ENCODE measurements at places on chromosomes 4 and X.
A peak's percentile ranks its signal among the peaks of the same experiment; 100 is the strongest.

DNA sequence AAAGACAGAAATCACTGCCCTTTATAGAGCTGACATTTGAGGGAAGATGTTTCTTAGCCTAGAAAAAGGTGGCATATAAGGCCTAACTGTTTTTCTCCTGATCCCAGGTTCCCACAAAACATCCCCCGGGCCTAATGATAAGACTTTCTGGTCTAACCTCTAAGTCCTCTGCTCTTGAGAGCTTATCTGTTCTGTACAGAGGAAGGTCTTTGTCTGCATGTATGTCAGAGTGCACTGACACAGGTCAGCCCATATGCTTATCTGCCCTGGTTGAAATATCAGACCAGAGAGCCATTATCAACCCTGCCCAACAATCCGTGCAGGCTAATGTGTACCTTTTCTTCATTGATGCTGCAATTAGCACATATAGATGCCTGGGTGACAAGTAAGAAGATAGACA lies 76.2 kb downstream of the ARHGEF9 start:
- DNase-seq: no peak

GRCh38 chrX:66914080-66914479 lies 275.2 kb upstream of the EDA2R start:
- no peak for DNase-seq

GRCh38 chr4:81896936-81897335 lies 425.2 kb upstream of the RASGEF1B start:
- DNase-seq: peak; percentile 29

- no peak for DNase-seq
Measured at GRCh38 chr4:2045518-2045951, 13.6 kb upstream of the NAT8L start.

DNA sequence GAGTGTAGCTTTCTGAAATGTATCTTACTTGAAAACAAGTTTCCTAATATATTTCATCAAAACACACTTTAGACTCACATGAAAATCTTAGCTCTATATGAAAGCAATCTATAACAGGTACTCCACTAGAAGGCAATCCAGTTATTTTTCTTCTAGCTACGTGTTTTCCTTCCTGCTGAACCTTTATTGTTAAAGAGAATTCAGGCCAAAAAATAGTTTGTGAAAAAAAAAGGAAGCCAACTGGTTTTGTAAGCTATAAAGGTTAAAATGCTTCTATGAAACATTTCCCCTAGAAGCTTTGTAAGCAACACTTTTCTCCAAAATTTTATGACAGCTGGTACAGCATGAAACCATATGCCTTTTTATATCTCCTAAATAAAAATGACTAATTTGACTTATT lies 304.7 kb upstream of the DIAPH2 start:
- no peak for DNase-seq

- no peak for DNase-seq
Measured at GRCh38 chrX:133607419-133608348, 192.4 kb upstream of the GPC4 start.

- DNase-seq: no peak
Measured at GRCh38 chr4:8307121-8307520, 37.6 kb downstream of the HTRA3 start.

GRCh38 chrX:1649621-1650020 lies 34.8 kb downstream of the ASMT start:
- DNase-seq: no peak

DNA sequence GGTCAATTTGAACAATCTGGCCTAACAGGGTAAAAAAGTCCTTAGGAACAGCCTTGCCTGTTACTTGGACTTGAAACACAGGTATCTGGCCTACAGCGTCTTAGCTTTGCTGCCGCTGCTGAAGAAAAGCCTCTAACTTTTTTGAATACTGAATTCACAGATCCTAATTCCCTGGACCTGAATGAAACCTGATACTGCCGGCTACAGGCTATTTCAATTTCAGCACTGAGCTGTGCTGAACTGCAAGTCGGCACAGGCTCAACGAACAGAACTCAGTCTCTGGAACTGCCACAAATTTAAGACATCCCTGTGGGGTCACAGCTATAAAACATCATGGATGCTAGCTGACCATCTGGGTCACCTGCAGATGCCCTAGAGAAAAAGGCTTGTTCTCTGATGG lies 7.2 kb downstream of the NR0B1 start:
- no peak for DNase-seq

DNA sequence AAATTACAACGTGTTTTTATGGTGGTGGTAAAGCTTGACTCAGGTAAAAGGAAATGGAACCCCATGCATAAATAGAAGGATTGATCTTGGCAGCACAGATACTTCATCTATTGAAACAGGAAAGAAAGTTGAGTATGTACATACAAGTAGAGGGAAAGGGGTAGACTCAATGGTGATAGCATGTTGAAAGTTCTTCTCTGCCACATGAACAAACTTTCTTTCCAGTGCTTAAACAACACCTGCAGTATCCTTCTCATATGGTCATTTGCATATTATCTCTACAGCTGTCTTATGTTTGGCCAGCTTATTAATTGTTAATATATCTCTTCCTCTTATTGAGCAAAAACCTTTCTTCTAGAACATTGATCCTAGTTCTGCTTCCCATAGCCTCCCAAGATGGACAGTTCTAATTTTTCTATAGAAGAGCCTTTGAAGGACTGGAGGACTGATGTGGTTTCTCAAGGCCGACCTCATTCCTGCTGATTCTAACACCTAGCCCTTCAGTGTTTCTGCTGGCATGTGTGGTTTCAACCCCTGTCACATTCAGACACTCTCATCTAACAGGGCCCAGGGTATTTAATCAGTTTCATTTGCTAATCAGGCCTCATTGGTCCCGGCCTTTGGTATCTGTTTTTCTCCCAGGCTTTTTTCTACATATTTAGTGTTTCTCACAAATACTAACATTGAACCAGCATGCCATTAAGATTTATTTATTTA lies 108.1 kb upstream of the SPRY1 start:
- DNase-seq: no peak

GRCh38 chrX:153423652-153424051 lies 12.4 kb downstream of the ZFP92 start:
- DNase-seq: no peak

GRCh38 chr4:113881256-113881655 lies 98.2 kb downstream of the ARSJ start:
- no peak for DNase-seq

- DNase-seq: no peak
Measured at GRCh38 chr4:138174981-138175794, 67.0 kb downstream of the SLC7A11 start.

GRCh38 chr4:86855572-86855971 lies 6.4 kb upstream of the SLC10A6 start:
- DNase-seq: peak; percentile 60

DNA sequence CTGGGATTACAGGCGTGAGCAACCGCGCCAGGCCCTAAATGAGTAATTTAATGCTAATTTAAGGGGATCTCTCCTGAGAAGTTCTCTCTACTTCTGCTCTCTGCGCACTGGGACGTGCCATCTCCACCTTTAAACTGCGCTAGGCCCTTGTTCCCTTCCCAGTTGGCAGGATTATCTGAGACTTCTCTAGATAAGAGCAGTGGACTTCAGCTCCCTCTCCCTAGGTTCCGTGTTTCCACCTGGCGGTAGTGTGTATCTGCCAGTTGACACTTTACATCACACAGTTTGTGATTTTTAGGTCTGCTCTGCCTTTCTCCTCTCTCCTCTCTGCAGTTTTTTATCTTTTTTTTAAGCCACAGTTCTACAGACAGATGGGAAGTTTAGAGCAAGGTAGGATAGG lies 40.2 kb downstream of the ARHGAP10 start:
- DNase-seq: no peak

DNA sequence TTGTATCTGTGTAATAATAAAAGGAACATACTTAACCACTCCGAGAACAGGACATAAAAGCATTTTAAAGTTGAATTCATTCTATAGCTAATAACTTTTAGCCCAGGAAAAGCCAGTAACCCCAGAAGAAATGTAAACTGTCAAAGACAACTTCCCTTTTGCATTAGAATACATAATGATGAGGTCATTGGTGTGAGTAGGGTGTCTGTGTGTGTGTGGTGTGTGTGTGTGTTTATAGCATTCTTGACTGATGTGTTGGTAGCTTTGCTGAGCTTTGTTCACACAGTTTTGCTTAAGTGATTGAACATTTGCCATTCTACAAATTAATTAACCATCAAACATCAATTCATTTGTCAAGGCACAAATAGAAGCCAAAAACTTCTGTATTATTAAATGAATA lies 559.6 kb downstream of the ARAP2 start:
- DNase-seq: no peak

DNA sequence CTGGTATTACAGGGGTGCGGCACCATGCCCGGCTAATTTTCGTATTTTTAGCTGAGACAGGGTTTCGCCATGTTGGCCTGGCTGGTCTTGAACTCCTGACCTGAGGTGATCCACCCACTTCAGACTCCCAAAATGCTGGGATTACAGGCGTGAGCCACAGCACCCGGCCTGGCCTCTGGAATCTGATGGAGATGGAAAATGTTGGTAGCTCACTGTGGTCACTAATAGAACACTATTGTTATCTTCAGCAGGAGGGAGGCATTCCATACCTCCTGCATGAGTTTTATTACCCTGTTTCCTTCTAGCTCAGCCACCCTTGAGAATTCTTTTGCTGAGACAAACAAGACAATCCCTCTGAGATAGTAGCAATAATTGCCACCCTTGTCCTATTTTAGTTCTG lies 105.0 kb downstream of the SHROOM3 start:
- peak; percentile 53 for DNase-seq

GRCh38 chr4:15078682-15079642 lies 76.7 kb downstream of the CPEB2 start:
- no peak for DNase-seq
